ENCODE measurements at places on chromosomes 3 and 15.
A peak's percentile ranks its signal among the peaks of the same experiment; 100 is the strongest.

GRCh38 chr15:57357799-57358198 lies 18.5 kb upstream of the CGNL1 start:
- DNase-seq = no peak

DNA sequence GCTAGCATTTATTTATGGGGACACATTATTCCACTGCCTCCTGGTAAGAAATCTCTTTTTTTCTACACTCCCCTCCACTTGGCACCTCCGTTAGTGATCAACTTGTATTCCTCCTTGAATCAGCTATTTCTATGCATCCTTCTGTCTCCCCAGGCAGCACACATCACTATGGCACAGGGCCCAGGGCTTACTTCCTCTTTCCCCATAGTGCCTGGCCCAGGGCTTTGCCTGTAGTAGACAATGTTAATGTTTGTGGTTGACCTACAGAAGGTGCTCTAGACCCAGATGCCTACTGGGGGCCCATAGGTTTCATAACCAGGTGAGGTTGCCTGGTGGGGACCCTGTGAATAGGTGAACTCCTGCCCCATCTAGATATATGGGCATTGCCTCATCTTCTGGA lies 44.9 kb downstream of the EPHB1 start:
- DNase-seq = no peak

GRCh38 chr15:70262171-70262570 lies 164.5 kb upstream of the TLE3 start:
- no peak for DNase-seq

DNA sequence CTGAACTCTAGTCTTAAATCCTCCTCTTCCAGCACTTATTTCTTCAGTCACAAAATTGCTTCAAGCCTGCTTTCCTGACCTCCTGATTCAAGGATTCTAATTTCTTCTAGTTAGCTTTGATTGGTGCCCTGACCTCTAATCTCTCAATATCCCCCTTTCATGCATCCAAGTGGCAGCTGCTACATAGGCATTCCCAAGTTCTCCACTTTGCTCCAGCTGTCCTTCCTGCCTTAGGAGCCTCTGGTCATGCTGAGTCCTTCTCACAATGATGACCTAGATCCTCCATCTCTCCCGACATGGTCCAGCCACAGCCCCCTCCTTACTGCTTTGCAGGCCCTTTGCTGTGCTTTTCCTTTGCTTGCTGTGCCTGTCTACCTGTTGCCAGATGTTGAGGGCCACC lies 347.8 kb upstream of the C2CD4B start:
- no peak for DNase-seq

DNA sequence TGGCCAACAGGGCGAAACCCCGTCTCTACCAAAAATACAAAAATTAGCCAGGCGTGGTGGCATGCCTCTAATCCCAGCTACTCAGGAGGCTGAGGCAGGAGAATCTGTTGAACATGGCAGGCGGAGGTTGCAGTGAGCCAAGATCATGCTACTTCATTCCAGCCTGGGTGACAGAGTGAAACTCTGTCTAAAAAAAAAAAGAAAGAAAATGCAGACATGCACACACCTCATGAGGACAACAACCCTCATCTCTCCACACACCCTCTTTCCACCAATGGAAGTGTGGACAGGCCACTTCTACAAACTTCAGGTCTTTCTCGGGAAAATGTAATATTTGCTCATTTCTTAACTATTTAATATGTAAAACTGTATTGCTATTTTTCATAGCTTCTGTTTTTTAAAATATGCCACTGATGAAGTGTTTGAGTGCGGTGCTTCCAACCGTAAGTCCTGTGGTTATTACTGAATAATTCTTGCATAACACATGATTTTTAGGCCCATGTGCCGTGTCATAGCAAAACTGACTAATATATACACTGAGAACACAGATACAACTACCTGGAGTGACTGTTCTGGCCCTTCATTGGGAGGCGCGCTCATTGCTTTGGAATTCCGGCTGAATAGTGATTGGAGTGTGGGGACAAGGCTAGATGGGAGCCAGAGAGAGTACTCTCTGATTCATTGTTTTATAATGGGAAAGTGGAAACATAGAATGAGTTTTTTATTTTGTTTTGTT lies 23.1 kb downstream of the LRRC31 start:
- DNase-seq = peak; percentile 70

- DNase-seq = no peak
Observed at GRCh38 chr3:99249627-99250026, 348.1 kb upstream of the DCBLD2 start.

DNA sequence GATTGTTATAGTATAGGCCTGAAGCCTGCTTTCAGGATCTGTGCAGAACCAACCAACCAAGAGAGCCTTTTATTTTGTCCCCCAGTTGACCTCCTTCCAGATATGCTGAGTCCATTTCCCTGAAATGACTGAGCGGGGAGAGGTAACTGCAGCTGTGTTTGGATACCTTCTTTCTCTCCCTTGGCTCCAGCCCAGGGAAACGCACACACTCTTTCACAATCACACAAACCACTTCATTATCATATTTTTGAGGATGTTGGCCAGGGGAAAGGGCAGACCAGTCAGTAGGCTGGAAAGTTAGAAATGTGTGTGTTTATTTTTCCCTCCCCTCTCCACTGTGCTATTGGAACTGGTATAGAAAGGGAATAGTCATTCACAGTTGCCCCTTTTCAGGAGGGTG lies 417.7 kb upstream of the TBL1XR1 start:
- peak; percentile 85 for DNase-seq
